ENCODE measurements at places on chromosomes 5 and 9.
A peak's percentile ranks its signal among the peaks of the same experiment; 100 is the strongest.

- DNase-seq: no peak
Observed at GRCh38 chr5:102625928-102626327, 127.1 kb upstream of the SLCO6A1 start.

GRCh38 chr9:28770226-28770625, 1196.9 kb upstream of the C9orf72 start:
- no peak for DNase-seq

GRCh38 chr9:137277329-137278041, at the start of gene TOR4A:
TSS of gene TOR4A (plus strand) at chr9:137277726. CDS start at chr9:137278690, 964 bp downstream.
- no peak for DNase-seq

GRCh38 chr9:74642376-74642775, 145.2 kb downstream of the RORB start:
- peak; percentile 78 for DNase-seq

GRCh38 chr5:140569197-140569596, 4.6 kb downstream of the SLC35A4 start:
- DNase-seq: no peak

DNA sequence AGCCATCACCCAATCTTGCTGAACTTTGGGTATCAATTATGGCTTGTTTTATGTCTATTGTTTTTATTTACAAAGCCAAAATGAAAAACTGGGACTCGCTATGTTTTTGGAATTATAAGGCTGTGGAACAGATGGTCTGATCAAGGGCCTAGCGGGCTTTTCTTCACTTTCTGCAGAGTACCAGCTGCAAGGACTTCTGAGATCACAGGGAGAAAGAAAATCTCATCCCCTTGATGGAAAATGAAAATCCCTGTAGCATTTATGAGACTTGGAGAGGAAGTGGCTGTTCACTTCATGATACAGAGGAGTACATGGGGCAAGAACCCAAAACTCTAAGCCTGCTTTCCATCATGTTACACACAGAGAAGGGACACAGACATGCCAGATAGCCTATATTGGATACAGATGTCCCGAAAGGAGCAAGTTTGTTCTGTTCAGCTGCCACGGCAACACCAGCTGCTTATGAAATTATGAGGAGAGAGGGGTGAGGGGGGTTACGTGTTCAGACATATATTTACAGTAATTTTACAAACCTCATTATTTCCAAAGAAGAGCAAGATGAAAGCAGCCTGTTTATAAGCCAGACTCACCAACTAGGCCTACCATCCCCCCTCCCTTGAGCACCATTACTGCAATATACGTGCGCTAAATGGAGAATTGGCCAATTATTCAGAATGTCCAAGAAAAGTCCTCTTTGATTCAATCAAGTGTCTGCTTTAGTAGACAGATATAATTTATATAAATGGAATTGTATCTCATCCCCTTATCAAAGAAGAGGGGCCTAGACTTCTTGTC, 220.0 kb downstream of the MARCHF11 start:
- no peak for DNase-seq

DNA sequence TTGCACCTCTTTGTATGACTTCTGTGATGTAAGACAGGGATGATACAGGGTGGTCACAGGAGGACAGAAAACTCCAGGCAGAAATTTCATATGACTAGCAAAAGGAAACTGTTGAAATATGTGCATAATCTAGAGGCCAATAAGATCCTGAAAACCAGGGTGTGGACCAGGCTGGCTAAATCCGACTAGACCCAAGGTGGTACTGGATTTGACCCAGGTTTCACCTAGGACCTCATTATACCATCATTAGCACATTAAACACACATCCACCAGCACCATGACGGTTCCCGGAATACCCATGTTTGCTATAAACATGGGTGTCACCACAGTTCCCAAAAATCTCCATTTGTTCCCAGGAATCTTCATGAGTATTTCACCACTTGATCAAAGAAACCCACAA, 517.1 kb downstream of the ZNF608 start:
- DNase-seq: no peak

DNA sequence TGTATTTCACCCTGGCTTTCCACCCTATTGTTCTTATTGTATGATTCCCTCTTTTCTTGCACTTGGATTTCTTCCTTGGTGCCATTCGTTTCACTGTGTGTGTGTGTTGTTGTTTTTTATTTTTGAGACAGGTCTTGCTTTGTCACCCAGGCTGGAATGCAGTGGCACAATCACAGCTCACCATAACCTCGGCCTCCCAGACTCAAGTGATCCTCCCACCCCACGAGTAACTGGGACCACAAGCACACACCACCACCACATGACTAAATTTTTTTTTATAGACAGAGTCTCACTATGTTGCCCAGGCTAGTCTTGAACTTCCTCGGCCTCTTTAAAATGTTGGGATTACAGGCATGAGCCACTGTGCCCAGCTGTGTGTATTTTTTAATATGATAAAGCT, 72.0 kb downstream of the MLLT3 start:
- no peak for DNase-seq

DNA sequence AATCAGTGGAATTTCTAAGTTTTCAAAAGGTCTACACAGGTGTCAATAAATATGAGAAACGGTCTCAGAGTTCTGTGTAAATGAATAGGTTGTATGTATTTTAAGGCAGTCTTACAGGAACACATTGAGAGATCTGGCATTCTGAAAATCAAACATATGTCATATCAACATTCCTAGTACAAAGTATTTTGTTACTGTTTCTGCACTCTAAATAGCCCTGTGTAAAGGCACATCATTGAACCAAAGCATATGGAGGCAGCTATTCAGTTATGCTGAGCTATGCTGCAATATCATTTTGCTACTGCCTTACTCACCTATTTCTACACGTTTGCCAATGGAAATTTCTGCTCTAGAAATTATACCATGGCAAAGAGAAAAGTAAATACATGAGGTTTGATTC, 379.1 kb downstream of the KIAA0825 start:
- DNase-seq: no peak

DNA sequence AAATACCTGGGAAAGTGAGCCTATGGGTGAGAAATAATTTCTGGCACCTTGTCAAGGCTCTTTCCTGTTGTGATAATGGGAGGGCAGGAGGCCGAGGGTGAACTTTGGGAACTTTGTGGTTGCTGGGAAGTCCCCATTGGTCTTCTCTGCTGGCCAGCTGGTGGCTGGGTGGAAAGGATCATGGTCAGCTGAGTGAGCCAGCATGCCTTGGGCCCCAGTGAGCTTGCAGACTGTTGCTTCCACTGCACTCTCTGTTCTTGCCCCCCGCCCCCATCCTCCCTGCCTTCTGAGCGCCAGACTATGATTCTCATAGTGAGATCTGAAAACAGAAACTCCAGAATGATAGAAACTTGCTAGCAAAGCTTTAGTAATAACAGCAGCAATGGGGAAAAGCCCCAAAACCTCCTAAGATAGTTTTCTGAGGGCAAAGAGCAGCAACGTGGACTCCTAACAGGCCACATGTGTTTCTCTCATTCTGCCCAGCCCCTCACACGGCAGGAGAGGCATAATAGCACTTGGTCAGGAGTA, 139.2 kb upstream of the SMARCA2 start:
- DNase-seq: no peak

- DNase-seq: no peak
Observed at GRCh38 chr5:131160134-131160533, 4.9 kb downstream of the HINT1 start.

GRCh38 chr5:148685520-148686134, 31.3 kb upstream of the HTR4 start:
- no peak for DNase-seq

GRCh38 chr9:2568689-2569088, 52.9 kb upstream of the VLDLR start:
- no peak for DNase-seq

GRCh38 chr9:79257790-79258351, 313.9 kb upstream of the TLE4 start:
- DNase-seq: no peak

Data from SHP77 (cell line).